ENCODE measurements at places on chromosomes 6 and 20.

DNA sequence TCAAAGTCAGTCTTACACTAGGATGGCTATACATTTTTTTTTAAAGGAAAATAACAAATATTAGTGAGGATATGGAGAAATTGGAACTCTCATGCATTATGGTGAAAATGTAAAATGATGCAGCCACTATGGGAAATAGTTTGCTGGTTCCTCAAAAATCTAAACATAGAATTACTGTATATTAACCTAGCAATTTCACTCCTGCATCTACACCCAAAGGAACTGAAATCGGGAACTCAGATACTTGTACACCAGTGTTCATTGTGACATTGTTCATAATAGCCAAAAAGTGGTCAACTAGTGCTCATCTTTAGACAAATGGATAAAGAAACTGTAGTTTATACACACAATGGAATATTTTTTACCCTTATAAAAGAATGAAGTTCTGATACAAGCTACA is 110.7 kb downstream of the UTRN start:
- DNase-seq: no peak

- DNase-seq: no peak
Measured at GRCh38 chr6:152087701-152088100, 280.2 kb downstream of the ESR1 start.

- no peak for DNase-seq
Measured at GRCh38 chr6:136587527-136587926, 37.3 kb upstream of the MAP7 start.

DNA sequence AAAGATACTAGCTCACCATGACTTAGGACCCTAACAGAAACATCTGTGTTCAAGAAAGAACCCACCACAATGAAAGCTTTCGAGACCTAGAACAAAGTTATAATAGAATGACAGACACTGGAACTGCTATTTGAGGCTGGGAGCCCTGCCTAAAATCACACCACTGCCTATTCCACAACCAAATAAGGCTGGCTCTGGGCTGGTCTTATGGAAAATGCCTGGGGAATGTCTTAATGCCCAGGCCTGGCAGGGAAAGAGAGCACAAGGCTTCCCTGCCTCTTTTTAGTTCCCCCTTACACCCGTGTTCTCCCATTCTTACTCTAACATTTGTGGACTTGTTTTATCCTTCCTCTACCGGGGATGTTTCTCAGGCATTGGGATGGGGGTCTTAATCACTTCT is 5.6 kb upstream of the METTL24 start:
- DNase-seq: peak; percentile 85

- DNase-seq: no peak
Measured at GRCh38 chr6:104324301-104324700, 535.4 kb downstream of the HACE1 start.

Data from sigmoid colon (tissue), 7 donors.